ENCODE measurements at places on chromosomes 2 and 18. TPM values are rescaled to one million over a fixed set of nuclear protein-coding genes. Genes with fewer than 3 reads are reported as not detected.

Gene MRPL53
- 140 TPM for total RNA-seq

DNA sequence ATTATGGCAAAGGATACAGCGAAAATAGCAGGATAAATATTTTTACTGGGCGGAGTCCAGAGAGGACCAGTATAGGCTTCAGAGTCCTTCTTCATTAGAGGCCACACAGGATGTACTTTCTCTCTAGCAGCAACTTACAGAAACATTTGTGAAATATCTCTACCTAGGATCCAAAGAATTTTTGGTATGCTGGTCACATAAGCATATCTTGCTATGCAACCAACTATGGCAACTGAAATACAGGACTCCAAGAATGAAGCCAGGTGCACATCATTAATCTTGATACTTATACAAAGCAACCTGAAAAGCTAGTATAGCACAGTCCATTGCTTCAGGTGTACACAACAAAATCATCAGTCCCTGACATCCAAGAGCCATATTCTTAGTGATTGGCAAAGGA, 59.1 kb upstream of the NABP1 start:
- DNase-seq = no peak

- no peak for DNase-seq
These were observed 3.8 kb downstream of the MRPL30 start for GRCh38 chr2:99184811-99185210.

Gene DNAH6
- total RNA-seq = 0.26 TPM

GRCh38 chr2:159456500-159457426, 159.6 kb downstream of the BAZ2B start:
- DNase-seq = no peak

GRCh38 chr2:36058953-36059352, 296.6 kb upstream of the CRIM1 start:
- no peak for DNase-seq

Gene LCT
- total RNA-seq = not detected

- DNase-seq = no peak
These were observed 268.9 kb downstream of the DYSF start for GRCh38 chr2:71722286-71722685.

GRCh38 chr2:211903961-211904360, 634.6 kb downstream of the ERBB4 start:
- DNase-seq = no peak

Gene GULP1
- 14.4 TPM for total RNA-seq

GRCh38 chr2:71100195-71100964, 29.6 kb downstream of the MCEE start:
- peak; percentile 61 for DNase-seq

- DNase-seq = no peak
These were observed 500.6 kb upstream of the MYT1L start for GRCh38 chr2:2831633-2832032.

- DNase-seq = peak; percentile 51
These were observed 48.6 kb downstream of the BIN1 start for GRCh38 chr2:127058246-127058953.

- DNase-seq = no peak
These were observed 190.1 kb downstream of the PDE11A start for GRCh38 chr2:177882501-177882900.

DNA sequence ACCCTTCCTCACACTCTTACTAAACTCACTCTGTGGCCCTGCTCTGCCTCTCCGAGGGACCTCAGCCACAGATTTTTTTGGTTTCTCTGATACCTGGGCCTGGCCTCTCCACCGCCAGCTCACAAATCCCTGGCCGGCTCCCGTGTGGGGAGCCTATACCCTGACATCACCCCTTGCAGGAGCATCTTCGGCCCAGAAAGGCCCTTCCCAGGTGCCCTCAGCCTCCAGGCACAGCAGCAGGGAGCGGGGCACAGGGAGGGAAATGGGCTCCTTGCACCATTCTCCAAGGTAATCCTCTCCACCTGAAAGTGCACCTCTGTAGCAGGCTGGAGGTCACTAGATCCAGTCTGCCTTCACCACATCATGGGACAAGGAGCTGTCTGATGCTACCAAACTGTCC, 43.2 kb downstream of the CRACDL start:
- no peak for DNase-seq

Gene OLA1
- 77.8 TPM for total RNA-seq

Gene SP5
- total RNA-seq = not detected

Gene CCDC178
- not detected for total RNA-seq

Gene CNGA3
- not detected for total RNA-seq

DNA sequence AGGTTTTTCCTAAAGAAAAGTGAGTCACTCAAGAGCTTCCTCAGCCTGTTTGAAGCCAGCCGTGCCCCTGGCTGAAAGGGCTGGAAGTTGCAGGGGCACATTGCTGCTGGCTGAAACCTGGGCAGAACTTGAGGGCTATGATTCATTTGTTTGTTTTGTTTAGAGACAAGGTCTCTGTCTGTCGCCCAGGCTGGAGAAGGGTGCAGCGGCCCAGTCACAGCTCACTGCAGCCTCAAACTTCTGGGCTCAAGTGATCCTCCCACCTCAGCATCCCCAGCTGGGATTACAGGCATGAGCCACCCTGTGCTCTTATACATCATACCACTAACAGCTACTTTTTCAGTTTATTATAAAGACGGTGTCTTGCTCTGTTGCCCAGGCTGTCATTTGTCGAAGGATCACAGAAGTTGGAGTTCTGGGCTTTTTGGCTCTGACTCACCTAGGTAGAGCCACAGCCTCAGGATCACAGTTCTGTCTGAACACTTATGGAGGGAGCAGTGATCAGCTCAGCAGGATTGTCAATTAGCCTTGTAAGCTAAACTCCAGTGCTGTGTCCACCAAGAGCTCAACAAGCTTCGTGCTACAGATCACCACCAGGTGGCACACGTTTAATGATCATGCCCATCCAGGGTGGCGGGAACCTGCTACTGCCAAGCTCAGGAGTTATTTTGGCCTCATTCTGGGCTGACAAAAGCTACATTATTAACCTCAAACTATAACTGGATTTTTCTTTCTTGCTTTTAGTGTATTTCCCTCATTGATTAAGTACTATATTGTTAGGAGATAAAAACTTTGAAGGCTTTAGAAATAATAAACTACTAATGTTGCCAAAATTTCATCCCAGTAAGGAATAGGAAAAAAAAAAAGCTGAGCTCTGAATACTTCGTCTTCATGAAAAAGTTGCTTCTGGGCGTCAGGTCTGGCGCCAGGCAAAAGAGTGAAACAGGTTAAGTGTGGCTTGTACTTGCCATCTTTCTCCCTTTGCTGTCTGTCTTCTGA, 57.9 kb downstream of the ARHGEF33 start:
- peak; percentile 62 for DNase-seq

DNA sequence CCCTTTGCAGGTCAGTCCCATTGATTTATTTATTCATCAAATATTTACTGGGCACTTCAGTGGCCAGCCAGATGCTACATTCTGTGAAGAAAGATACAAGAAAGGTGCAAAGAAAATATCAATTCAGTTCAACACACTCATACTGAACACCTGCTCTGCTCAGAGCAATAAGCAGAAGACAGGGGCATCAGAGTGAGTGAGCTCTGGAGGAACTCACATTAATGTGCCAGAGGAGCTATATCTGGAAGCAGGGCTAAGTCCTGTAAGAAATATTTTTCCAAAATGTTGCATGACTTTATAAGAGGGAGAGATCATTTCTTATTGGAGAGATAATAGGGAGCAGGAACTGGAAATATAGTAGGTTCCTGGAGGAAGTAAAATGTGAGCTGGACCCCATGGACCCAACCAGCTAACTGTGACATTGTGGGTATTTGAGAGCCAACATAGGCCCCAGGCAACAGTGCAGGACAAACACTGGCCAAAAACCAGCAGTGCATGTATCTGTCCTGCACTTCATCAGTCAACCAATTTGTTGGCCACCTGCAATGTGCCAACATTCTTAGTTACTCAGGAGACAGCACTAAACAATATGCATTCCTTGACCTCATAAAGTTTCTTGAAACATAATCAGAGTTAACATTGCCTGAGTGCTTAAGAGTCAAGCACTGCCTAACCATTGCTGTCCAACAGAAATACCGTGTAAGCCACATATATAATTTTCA, 102.7 kb upstream of the PTPRM start:
- no peak for DNase-seq

Gene DCDC2C
- not detected for total RNA-seq

GRCh38 chr2:172438741-172439508, 11.5 kb downstream of the ITGA6 start:
- DNase-seq = peak; percentile 42

GRCh38 chr2:152304836-152305235, 30.1 kb upstream of the FMNL2 start:
- no peak for DNase-seq

GRCh38 chr2:184119989-184120800, 478.1 kb upstream of the ZNF804A start:
- DNase-seq = no peak
